ENCODE measurements at places on chromosomes 6 and 20.

DNA sequence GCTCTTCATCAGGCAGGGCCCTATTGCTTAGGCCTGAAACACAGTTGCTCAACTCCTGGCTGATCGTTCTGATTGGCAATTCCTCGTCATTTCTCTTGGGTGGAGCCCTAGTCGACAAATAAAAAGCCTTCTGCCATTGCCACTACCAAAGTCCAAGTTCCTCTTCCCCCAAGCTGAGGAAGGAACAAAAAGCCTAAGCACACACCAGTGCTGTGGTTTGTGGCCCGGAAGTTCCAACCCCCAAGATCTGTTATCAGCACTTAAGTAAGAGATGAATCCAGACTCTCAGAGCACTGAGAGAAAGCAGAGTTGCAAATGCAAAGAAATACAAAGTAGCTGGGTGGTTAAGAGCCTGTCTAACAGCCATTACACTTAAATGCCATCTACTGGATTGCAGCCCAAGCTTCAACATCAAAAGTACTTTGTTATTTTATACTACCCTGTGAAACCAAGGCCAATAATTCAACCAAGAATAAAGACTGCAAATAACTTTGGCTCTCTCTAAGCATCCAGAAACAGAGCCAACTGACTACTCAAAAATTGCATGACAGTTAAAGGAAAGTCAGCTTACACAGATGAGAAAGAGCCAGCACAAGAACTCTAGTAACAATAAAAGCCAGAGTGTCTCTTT, 1024.0 kb downstream of the GRIK2 start:
- no peak for DNase-seq

DNA sequence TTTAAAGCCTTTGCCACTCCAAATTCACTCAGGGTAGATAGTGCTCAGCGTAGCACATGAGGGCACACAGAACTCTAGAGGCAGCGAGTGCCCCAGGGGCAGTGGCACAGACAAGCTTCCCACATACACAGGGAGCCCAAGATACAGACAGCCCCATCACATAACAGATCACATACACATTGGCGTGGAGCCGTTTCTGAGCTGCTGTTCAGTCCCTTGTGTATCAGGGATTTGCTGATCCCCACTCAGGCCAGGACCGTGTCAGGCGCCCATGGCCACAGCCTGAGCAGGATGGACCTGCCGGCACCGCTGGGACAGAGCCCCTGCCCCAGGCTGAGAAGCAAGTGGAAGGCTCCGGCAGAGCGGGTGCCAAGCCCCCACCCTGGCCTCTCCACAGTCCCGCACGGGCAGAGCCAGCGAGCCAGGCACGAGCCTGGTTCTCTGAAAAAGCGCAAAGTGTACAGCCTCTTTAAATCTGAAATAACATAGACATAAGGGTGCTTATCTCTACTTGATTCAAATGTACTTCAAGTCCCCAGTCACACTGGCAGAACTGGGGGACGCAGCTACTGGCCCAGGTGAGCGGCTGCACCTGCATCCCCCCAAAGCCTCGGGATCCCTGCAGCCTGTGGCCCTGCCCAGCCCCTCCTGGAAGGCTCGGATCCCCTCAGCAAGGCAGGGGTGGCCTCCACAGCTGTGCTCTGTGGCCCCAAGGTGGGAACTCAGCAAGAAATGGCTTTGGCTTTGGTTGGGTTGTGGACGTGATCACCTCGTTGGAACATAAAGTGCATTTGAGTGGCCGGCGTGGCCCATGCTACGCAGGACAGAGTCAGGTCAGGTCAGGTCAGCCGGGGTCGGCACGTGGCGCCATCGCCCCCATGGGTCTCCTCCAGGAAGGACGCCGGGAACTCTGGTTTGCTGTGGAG, 231.3 kb downstream of the ERMARD start:
- no peak for DNase-seq

DNA sequence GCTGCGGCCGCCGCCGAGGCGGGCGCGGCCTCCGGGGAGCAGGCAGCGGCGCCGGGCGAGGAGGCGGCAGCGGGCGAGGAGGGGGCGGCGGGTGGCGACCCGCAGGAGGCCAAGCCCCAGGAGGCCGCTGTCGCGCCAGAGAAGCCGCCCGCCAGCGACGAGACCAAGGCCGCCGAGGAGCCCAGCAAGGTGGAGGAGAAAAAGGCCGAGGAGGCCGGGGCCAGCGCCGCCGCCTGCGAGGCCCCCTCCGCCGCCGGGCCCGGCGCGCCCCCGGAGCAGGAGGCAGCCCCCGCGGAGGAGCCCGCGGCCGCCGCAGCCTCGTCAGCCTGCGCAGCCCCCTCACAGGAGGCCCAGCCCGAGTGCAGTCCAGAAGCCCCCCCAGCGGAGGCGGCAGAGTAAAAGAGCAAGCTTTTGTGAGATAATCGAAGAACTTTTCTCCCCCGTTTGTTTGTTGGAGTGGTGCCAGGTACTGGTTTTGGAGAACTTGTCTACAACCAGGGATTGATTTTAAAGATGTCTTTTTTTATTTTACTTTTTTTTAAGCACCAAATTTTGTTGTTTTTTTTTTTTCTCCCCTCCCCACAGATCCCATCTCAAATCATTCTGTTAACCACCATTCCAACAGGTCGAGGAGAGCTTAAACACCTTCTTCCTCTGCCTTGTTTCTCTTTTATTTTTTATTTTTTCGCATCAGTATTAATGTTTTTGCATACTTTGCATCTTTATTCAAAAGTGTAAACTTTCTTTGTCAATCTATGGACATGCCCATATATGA, 3.2 kb downstream of the MARCKS start:
- DNase-seq = no peak

GRCh38 chr6:29955783-29956182, 13.5 kb downstream of the HLA-A start:
- no peak for DNase-seq

GRCh38 chr6:63897459-63897858, 261.9 kb downstream of the PHF3 start:
- DNase-seq = no peak
